ENCODE measurements at places on chromosomes 2 and 18.

GRCh38 chr18:12403601-12404506, 3.9 kb upstream of the PRELID3A start:
- peak; percentile 72 for DNase-seq

DNA sequence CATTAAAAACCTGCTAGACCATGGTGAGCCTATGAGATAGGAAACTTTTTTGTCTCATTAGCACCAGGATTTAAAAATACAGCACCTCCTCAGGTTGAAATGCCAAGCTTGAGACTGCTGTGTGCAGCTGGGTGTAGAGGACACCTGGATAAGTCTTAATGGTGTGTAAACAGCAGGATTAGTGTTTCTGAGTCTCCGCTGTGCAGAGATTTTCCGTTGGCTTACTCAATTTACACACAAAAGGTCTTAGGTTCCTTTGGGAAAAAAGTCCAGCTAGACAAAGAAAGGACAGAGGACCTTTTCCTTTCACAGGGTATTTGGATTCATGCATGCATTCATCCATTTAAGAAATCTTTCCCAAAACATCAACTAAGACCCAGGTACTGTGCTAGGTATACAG, 168.1 kb downstream of the NRXN1 start:
- no peak for DNase-seq

DNA sequence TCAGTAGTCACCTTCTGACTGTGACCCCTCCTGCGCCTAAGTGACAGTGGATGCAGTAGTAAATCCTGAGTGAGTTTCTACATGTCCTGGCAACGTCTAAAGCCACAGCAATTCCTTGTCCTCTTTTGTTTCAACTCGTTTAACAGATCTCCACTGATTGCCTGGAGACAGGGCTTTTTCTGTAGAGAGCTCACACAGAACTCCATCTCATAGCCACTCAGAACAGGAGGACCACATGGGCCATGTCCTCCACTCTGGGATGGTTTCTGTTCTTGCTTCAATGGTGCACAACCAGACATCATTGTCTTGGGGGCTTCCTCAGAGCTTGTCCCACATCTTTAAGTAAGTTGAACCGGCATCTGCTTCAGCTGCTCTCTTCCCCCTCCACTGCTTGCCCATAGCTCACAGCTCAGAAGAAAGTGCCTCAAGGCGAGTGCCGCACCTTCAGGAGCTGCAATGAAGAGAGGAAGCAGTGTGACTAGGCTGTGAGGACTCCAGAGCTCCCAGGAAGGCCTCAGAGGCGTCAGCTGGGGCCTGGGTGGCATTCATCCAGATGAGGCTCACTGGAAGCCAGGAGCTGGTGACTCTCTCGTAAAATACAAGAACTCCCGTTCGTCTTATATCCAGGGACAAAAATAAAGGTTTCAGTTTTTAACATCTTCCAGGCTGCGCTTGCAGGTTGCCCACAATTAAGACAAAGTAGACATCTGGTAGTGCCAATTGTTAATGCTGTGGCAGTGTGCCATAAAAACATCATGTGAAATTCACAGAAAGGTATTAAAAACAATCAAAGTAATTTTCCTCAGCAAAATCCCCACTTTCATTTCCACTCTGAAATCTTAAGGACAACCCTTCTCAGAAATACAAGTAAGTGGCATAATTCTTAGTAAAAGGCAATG, 37.3 kb downstream of the ST3GAL5 start:
- no peak for DNase-seq

DNA sequence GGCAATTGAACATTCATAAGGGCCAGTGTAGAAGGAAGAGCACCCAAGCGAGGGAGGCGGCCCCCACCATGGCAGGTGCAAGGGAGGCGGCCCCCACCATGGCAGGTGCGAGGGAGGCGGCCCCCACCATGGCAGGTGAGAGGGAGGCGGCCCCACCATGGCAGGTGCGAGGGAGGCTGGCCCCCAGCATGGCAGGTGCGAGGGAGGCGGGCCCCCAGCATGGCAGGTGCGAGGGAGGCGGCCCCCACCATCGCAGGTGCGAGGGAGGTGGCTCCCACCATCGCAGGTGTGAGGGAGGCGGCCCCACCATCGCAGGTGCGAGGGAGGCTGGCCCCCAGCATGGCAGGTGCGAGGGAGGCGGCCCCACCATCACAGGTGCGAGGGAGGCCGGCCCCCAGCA, 24.7 kb upstream of the GPC1 start:
- no peak for DNase-seq

DNA sequence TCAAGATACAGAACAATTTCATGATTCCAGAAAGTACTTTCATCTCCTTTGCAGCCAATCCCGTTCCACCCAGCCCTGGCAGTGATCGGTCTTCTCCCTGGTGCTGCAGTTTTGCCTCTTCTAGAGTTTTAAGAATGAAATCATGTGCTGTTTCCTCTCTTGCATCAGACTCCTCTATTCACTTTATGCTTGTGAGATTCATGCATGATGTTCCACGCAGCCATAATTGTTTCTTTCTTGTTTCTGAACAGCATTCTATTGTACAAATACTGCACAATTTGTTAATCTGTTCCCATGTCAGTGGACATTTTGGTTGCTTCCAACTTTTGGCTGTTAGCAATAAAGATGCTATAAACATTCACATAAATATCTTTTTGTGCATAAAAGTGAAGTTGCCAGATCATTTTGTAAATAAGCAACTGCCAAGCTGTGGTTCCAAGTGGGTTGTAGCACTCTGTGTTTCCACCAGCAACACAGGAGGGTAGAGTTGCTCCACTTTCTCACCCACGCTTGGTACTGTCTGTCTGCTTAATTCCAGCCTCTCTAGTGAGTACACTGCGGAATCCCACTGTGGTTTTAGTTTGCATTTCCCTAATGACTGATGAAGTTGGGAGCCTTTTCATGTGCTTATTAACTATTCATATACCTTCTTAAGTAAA, 104.5 kb downstream of the TWIST2 start:
- no peak for DNase-seq

GRCh38 chr2:215535125-215535668, 99.3 kb upstream of the FN1 start:
- DNase-seq, result no peak

GRCh38 chr2:126306539-126306938, 349.4 kb upstream of the GYPC start:
- no peak for DNase-seq

DNA sequence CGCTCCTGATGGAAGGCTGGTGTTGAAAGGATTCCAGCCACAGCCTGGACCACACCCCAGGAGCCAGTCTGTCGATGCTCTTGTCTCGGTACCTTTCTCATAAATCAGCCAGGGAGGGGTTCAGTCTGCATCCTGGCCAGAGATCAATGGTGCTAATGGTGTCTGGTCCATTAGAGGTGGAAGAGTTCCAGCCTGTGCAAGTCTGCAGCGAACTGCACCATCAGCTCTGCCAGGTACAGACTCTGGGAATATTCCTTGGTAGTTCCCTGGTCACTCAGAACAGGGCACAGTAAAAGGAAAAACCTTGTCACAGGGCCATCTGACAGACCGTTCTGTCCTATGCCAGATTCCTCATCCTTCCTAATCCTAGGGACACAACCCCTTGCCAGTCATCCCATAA, 164.3 kb downstream of the MTCL1 start:
- no peak for DNase-seq

- DNase-seq, result no peak
Measured at GRCh38 chr2:1591978-1592907, 152.1 kb downstream of the PXDN start.

DNA sequence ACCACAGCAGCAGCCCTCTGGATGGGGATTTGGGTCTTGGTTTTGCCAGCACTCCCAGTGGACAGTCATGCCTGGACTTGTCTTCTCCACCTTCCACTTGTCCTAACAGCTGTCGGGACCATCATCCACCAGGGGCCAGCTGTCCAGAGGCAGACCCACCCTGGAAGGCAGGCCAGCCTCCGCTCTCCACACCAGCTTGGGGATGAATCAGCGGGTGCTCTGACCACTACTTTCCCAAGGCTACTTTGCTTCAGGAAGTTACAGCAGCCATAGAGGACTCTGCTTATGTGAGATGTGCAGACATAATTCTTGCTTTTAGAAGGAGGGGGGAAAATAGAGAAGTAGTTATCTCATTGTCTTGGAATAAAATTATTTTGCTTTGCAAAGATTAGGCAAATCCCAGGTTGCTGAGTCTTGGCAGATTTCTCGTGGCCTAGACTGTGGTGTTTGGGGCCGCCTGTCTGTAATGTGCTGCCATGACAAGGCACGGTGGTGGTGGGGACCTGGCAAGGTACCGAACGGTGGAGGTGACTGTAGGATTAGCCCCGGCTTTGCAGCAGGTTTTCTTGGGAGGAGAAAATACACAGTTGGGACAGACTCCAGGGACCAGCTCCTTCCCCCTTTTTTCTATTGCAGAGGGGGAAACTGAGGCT, 148.7 kb downstream of the AGAP1 start:
- peak; percentile 7 for DNase-seq

- no peak for DNase-seq
Measured at GRCh38 chr2:134220344-134220974, 33.4 kb upstream of the MGAT5 start.

GRCh38 chr2:109064660-109065390, 64.2 kb upstream of the SH3RF3 start:
- DNase-seq, result no peak

- no peak for DNase-seq
Measured at GRCh38 chr2:225996462-225996828, 596.9 kb downstream of the NYAP2 start.

DNA sequence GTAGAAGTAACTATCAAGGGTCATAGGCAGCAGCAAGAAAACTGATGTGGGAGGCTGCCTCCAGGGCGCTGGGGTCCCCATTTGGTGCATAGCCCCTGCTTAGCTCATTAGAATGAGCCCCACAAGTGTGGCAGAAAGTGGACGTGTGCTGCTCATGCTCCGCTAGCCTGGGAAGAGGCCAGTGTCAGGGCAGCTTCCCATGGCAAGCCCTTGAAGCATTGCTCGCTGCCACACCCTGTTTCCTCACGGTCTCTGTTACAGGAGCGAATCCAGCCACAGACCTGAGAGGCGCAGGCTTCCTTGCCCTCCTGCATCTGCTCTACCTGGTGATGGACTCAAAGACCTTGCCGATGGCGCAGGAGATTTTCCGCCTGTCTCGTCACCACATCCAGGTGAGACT, 22.5 kb downstream of the ELMOD3 start:
- no peak for DNase-seq
